NCI-H1417 (cell line): ENCODE measurements at places on chromosomes 5 and 9.

DNA sequence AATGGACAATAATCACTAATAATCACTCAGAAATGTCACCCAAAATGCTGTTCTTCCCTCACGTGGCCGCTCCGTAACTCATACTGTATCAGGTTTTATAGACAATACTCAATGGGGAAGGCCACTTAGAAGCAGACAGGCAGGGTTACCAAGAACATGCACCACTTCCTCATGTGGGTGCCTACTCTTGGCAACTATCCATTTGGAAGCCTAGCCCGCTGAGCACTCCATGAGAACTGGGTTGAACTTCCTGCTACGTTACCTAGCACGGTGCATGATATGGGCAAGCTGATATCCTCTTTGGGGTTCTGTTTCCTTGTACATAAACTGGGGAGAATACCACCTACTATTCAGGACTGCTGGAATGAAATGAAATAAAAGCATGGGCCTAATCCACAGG, 14.3 kb downstream of the DAP start:
- DNase-seq: no peak

DNA sequence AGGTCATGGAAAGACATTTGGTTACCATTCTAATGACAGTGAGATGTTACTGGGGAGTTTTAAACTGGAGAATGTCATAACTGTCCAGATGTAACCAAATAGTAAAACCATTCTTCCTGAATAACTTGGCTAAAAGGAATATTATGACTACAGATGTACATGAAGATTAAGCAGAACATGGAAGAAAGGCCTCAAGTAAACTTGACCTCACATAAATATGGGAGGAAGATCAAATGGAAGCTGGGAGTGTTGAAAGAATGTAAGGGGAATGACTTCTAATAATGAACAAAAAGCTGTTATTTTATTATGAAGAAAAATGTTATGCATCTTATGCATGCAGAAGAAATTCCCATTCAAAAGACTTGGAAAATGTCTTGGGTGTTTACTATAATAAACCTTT, 107.7 kb upstream of the CDKN2B start:
- DNase-seq: no peak

DNA sequence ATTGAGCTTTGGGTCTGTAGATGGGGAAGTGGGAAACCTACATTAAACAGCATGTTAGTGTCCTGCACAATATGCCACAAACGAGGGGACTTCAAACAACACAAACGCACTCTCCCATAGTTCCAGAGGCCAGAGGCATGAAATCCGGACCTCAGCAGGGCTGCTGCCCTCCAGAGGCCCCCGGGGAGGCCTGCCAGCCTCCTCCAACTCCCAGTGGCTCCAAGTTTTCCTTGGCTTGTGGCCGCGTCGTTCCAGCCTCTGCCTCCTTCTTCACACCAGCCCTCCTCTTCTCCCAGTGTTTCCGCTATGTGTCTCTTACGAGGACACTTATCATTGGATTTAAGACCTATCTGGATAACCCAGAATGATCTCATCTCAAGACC, 13.3 kb upstream of the COL5A1 start:
- DNase-seq: no peak

DNA sequence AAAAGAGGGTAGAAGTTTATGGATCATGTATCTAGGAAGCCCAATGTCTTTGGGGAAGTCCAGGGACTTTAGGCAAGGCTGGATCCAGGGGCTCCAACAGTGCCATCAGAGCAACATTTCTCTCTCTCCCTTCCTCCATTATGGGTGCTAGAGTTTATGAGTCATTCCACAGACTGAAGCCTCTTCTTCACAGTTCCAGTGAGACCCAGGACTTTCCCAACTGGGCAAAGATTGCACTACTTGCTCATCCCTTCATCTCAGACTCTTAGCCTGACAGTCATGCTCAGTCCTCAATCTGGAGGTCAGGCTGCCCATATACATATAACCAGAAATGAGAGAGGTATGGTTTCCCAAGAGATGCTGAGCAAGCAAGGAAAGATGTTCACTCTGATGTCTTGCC, 110.7 kb downstream of the FEM1C start:
- DNase-seq: no peak

DNA sequence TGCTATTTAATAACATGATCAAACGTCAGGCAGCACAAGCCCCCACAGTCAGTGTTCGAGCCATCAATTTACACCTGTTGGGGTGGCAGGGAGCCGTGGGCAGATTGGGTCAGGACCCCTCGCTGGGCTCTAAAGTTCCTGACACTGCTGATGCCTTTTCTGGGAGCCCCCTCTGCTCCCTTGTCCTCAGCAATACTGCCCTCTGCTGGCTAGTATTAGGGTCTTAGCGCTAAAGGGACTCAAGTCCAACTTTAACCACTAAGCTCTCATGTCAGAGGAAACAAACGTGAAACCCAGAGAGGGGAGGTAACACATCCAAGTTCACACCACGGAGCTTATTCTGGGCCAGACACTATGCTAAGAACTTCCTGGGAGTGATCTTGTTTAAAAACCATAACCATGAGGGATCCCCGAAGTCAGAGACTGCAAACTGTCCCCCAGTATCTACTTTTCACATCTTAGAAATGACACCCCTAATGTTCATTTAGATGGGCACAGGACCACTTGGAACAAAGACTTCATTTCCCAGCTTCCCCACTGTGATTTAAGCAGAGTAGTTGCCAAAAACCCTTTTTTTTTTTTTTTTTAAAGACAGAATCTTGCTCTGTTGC, 20.4 kb downstream of the ANKS6 start:
- peak; percentile 34 for DNase-seq

DNA sequence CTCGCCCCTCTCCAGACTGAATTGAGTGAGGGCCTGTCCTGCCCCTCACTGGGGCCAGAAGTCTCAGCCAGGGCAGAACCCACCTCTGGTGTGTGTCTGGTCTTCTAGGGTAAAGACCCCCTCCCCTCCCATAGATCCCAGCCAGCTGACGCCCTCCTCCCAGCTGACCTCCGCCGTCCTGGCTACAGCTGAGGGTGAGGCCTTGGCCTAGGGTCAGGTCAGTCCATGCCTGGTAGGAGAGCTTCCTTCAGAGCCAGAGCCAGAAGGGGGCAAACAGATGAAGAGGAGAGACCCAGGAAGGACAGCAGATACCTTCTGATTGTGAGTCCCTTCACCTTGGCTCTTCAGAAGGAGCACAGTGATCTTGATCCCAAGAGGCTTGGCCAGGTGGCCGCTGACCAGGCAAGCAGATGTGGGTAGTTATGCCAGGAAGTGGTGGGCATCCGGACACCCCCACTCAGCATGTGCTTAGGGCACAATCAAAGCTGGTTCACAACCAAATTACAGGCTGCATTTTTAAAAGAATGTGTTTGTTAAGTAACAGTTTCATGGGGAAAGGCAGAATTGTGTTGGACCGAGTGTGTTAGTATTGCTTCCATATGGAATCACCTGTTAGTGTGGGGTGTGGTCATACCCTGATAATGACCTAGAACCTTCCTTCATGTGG, 29.9 kb downstream of the JADE2 start:
- no peak for DNase-seq

DNA sequence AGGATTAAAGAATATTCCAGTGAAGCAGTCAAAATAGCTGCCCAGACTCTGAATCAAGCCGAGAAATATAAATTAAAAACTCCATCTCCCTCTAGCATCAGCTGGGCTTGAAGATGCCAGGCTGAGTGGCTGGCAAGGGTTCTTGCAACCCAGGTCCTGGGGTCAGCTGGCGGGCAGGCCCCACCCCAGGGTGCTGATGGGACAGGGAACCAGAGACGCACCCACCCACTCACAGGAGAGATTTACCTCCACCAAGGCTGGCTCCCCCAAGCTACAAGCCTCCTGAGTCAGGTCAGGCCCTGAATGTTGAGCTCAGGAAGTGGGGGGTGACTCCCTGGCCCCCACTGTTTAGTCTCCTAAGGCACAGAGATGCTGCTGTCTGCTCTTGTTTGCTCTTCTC, 83.9 kb upstream of the HSPA9 start:
- DNase-seq: no peak

- DNase-seq: no peak
Measured at GRCh38 chr5:169910393-169910792, 69.9 kb downstream of the INSYN2B start.

GRCh38 chr9:133932181-133932580, 59.9 kb downstream of the VAV2 start:
- no peak for DNase-seq

- DNase-seq: no peak
Measured at GRCh38 chr5:143820451-143820850, 8.5 kb downstream of the HMHB1 start.

DNA sequence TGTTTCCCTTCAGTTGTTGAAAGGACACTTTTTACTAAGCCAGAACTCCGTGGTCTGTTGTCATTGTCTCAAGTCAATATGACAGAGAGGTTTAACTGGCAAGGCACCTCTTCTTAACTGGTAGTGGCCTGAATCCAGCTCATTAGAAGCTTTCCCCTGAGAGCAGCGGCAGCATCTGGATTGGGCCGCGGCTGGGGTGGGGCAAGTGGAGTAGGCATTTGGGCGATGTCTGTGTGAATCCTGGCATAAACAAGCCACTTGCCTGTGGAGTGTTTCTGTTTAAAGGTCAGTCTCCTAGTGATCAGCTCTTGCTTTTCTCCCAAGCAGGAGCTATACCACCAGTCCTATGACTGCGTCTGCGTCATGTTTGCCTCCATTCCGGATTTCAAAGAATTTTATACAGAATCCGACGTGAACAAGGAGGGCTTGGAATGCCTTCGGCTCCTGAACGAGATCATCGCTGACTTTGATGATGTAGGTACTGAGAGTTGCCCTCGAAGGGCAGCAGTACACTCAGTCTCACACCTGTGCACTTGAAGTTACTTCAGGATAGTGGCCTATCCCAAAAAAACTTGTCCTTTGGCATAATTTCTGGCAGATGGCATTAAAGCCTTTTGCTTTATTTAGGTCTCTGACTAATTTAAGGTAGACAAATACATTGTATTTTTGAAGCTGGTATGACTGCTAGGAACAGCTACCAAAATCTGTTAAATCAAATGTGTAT, 48.9 kb downstream of the CFAP90 start:
- DNase-seq: peak; percentile 94

DNA sequence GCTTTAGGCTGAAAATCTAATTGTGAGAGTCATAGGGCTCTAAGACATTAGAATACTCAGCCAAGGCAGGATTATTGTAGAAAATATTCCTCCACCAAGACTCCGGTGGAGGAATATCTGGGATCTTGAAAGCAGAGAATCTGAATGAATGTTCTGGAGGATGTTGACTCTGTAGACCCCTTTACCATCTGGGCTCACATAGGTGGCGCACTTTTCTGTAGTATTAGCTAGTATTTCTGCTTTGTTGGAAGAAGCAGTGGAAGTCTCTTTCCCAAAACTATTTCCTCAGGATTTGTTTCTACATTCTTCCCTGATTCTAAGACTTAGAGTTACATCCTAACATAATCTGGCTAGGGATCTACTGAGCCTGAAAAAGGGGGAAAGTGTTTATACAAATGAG, 752.4 kb upstream of the SEMA6A start:
- DNase-seq: no peak

DNA sequence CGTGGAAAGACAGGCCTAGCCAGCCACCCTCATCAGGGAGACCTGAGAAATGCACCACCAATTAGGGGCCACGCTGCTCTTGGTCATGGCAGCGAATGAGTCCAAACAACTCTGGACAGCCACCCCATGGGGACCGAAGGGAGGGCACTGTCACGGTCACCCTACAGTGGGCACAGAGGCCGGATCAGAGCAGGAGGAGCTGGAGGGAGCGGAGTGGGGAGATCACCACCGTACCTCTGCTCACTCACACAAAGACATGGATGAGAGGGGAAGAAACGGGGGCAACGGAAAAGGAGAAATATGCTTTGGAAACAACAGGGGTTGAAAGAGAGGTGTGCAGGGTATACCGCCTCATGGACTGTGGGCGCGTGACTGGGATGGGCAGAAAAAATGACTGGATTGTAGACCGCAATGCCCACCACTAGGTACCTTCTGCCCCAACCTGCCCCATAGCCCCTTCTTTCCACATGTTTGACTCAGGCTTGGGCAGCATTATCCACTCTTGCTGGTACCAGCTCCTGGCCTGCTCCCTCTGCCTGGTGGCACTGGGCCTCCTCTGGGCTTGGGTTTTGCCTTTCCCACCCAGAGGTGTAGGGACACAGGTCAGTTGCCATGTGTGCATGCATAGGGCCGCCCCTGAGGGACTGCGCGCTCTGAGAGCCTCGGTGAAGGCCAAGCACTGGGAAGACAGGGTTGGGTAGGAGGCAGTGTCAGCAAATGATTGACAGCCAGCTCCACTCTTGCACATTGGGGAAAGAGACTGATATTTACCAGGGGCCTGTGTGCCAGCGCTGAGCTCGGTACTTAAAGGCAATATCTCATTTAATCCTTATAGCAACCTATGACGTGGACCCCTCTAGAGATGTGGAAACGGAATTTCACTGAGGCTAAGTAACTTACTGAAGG, 76.6 kb downstream of the CRB2 start:
- no peak for DNase-seq

DNA sequence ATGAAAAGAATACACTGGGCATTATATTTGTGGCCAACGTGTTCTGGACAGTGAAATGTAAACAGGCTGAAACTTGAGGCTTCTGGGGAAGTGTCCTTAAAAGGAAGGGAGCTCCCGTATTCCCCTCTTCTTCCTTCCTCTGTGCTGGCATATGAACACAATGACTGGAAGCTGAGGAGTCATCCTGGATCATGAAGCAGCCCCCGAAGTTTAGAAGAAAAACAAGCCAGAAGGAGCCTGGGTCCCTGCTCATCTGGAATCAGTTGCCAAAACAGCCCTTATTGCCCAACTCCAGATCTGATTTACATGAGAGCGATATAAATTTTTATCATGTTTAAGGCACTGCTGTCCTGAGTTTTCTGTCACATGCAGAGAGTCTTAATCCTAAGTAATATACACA, 65.4 kb upstream of the SLC1A1 start:
- DNase-seq: no peak

GRCh38 chr9:136686794-136687711, at the start of gene AGPAT2:
Gene AGPAT2 (minus strand): TSS chr9:136687457. CDS start chr9:136687357, 100 bp downstream.
- DNase-seq: peak; percentile 78

- no peak for DNase-seq
Measured at GRCh38 chr5:37888476-37888875, 48.6 kb upstream of the GDNF start.

GRCh38 chr9:93592643-93593021, 16.2 kb downstream of the PHF2 start:
- DNase-seq: peak; percentile 19

- DNase-seq: peak; percentile 51
Measured at GRCh38 chr5:94693043-94693822, 74.8 kb downstream of the SLF1 start.

DNA sequence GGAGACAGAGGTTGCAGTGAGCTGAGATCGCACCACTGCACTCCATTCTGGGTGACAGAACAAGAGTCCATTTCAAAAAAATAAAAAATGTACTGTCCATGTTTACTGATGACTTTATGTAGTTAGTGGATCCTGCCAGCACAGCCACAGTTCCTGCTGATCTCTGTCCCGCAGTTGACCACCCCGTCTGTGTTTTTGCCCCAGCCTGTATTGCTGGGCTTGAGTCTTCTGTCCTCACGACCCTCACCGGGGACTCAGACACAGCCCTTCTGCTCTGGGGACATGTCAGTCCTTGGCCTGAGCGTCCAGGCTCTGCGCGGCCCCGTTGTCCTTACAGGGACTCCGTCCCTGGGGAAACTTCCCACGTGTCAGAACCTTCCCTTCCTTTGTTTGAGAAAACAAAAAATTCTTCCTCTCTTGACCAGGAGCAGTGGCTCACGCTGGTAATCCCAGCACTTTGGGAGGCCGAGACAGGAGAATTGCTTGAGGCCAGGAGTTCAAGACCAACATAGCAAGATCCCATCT, 14.5 kb downstream of the SURF6 start:
- no peak for DNase-seq

GRCh38 chr9:132858751-132859150, 19.3 kb downstream of the AK8 start:
- no peak for DNase-seq
